Esophagus muscularis mucosa (tissue), 4 donors: ENCODE measurements at places on chromosomes 1 and 21. TPM values are rescaled to one million over a fixed set of nuclear protein-coding genes. Genes with fewer than 3 reads are reported as not detected.

Gene GNAT2
- not detected for total RNA-seq

Gene SOX13
- total RNA-seq: 13.3 TPM

Gene LRRC8C
- total RNA-seq: 8.9 TPM

GRCh38 chr1:202088206-202088605, 34.5 kb upstream of the GPR37L1 start:
- no peak for DNase-seq

- no peak for DNase-seq
These were observed 3.0 kb downstream of the LYST start for GRCh38 chr1:235863699-235864093.

- peak; percentile 62 for DNase-seq
These were observed 1.4 kb upstream of the KRTAP10-4 start for GRCh38 chr21:44571844-44572782.

DNA sequence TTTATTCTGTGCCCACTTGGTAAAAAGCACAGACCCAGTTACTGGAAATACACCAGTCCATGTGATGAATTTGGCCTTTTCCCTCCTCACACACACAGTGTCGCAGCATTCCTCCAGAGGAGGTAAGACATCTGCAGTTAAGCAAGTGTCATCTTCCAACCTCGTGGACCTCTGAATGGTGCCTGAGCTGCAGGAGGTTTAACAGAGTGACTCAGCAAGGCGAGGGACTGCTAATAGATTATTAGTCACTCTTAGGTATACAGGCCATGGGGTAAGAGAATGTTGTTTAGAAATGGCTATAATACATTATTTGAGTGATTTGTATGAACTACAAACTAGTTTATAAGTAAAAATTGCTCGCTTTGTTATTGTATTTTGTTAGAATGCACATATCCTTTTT, 8.6 kb upstream of the LRRC8B start:
- DNase-seq: no peak

- DNase-seq: no peak
These were observed 123.6 kb downstream of the MACF1 start for GRCh38 chr1:39328095-39328494.

DNA sequence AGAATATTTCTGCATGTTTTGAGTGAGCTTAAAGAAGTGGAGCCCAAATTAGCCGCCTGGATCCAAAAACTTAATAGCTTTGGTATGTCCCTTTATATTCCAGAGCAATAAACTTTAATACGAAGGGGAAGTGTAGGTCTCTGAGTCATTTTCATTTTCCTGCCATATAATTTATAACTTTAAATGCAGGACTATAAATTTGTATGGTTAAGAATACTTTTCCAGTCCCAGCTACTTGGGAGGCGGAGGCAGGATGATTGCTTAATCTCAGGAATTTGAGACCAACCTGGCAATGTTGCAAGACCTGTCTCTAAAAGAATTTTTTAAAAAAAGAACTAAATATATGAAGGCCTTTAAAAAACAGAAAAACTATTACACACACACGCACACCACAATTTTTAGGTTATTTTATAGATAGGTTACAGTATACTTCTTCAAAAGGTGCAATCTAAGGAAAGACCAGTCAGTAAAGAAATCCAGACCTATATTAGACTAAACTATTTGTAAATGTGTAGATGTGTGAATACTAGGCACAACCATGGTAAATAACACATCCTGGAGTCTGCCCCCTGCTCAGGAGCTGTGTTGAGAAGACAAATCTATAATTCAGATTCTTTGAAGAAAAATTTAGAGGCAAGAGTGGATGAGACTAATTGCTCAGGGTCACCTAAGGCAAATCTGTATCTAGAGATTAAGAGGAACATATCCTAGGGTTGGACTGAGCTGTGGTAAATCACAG, 80.3 kb downstream of the TTC3 start:
- no peak for DNase-seq

DNA sequence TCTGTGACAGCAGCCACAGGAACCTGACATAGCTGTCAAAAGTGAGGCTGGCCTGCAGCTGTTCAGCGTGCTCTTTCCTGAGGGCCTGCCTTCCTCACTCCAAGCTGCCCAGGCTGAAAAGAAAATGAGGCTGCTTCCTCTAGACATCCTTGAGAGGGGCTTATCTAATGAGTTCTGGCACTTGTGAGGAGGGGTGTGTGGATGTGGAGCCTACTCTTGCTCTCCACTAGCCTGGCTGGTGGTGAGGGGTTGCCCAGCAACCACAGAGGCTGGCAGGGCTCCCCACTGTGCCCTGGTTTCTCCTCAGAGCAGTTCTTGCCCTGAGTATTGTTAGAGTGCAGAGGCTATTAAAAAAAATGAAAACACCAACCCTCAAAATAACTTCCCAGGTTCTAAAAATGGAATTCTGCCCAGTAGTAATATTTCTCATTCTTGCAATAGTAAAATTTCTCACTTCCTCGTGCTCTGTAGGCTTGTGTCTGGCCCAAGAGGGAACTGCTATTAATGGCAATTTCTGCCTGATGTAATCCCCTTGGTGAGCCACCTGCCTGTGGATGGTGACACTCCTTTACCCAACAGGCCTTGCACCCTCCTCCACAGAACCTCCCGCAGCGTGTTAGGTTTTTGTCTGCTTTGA, 52.6 kb upstream of the EPS8L3 start:
- no peak for DNase-seq

DNA sequence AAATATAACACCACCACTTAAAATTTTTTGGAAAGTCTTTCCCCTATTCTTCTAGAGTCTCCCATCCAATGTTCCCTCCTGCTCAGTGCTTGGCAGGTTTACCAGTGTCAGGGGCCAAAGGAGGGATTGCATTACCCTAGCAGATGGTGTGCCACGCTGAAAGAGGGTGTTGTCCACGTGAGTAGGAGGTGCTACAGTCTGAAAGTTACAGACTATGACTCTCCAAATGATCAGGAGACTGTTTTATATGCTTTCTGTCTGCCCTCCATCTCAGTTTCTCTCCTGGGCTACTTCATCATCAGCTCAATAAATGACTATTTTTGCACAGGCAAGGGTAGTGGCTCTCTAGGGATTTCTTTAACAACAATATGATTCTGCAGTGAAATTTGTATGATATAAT, 31.3 kb upstream of the ANGPTL7 start:
- no peak for DNase-seq

GRCh38 chr21:37658121-37658816, 258.0 kb downstream of the KCNJ6 start:
- no peak for DNase-seq
